A172 (cell line): ENCODE measurements at places on chromosomes 4 and X. TPM values are rescaled to one million over a fixed set of nuclear protein-coding genes. Genes with fewer than 3 reads are reported as not detected.

The PCYT1B gene
- not detected in 2 replicates for total RNA-seq

The KDR gene
- total RNA-seq: 0.05 and 0.22 TPM in 2 replicates

The ZAR1 gene
- total RNA-seq: not detected in 2 replicates

The TEX13B gene
- not detected in 2 replicates for total RNA-seq

The TNMD gene
- not detected in 2 replicates for total RNA-seq

The EPHA5 gene
- not detected in 2 replicates for total RNA-seq

- DNase-seq: no peak
Measured at GRCh38 chr4:2333916-2334644, 72.2 kb upstream of the MXD4 start.

DNA sequence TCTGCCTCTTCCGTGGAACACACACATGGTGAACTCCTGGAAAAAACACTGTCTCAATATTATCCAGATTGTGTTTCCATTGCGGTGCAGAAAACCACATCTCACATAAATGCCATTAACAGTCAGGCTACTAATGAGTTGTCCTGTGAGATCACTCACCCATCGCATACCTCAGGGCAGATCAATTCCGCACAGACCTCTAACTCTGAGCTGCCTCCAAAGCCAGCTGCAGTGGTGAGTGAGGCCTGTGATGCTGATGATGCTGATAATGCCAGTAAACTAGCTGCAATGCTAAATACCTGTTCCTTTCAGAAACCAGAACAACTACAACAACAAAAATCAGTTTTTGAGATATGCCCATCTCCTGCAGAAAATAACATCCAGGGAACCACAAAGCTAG, 87.9 kb downstream of the TET2 start:
- DNase-seq: no peak

GRCh38 chrX:136210243-136210642, 41.0 kb downstream of the MAP7D3 start:
- no peak for DNase-seq

- peak; percentile 64 for DNase-seq
Measured at GRCh38 chr4:115113506-115114106, at the start of gene NDST4. TSS of gene NDST4 (minus strand) at chr4:115113620. CDS start at chr4:115077036, 36,584 bp downstream.

DNA sequence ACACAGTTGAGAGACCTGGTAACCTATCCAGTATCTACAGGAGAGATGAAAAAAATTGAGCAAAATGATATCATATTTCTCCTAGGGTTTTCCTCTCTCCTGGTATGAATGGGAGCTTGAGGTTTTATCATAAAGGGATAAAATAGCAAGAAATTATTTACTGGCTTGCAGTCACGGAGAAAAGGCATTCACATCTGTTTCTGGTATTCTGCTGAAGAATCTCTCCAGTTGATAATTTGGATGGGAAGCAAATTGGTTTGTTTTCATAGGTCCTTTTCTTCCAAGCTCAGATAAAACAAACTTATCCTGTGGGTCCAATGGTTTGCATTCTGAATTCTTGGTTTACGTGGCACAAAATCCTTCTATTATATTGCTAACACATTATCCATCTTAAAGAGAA, 83.1 kb upstream of the GYPA start:
- DNase-seq: no peak

DNA sequence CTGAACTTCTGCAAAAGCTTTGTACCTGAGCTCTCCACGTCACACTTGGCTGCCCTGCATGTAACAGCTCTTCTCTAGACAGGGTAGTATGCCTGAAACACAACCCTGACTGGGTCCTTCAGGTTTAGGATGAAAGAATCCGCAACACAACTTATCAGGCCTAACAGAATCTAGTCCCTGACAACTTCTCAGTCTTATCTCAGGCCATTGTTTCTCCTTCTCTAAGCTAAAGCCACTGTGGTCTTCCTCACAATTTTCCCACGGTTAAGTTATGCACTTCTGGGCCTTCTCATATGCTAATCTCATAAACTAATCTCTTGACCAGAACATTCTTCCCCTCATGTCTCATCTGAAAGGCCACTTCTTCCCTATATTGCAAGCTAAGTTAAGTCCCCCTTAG, 10.8 kb upstream of the TMPRSS11B start:
- no peak for DNase-seq

DNA sequence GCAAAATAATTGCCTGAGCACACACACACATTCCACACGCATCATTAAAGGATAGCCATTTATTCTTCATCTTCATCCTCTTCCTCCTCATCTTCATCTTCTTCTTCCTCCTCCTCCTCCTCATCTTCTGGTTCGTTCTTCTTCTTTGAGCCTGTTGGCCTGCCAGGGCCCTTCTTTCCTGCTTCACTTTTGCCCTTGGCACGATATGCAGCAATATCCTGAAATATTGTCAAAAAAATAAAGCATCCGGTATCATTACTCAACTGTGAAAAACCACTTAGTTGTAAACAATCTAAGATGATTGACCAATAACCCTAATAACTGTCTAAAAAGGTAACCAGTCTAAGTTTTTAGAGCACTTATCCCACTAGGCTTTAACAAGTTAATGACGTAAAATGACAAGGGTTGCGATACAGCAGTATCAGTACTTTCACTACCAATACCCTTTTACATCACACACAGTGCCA, 2.1 kb downstream of the HMGB2 start:
- DNase-seq: no peak

DNA sequence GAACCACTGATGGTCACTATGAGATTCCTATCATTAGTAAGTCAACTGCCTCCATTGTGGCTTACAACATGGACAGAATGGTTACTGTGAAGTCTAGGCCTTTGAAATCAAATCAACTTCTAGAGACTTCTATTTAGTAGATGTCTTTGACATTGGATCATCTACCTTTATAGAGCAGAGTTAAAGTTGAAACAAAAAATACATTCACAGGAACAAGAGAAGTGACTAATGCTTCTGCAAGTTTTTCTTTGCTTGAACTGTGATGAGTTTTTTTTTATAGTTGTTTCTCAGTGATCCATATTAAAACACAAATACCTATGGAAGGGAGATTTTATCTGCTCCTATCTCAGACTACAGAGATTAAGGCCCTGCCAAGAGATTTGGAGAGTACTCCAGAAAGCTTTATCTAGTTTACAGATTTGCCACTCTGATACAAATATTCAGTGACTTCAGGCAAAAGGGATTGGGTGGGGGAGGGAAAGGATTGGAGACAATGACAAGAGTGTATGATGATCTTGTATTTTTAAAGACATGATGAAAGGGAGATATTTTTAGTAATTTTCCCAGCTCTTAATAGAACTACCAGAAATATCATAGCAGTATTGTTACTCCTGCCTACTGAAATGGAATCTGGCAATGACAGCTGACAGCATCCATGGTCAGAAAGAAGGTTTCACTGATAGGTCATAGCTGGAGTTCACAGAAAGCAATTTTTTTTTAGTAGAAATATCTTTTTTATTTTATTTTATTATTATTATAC, 16.0 kb upstream of the EPGN start:
- no peak for DNase-seq

GRCh38 chrX:120453985-120454384, 15.1 kb downstream of the LAMP2 start:
- DNase-seq: peak; percentile 38

DNA sequence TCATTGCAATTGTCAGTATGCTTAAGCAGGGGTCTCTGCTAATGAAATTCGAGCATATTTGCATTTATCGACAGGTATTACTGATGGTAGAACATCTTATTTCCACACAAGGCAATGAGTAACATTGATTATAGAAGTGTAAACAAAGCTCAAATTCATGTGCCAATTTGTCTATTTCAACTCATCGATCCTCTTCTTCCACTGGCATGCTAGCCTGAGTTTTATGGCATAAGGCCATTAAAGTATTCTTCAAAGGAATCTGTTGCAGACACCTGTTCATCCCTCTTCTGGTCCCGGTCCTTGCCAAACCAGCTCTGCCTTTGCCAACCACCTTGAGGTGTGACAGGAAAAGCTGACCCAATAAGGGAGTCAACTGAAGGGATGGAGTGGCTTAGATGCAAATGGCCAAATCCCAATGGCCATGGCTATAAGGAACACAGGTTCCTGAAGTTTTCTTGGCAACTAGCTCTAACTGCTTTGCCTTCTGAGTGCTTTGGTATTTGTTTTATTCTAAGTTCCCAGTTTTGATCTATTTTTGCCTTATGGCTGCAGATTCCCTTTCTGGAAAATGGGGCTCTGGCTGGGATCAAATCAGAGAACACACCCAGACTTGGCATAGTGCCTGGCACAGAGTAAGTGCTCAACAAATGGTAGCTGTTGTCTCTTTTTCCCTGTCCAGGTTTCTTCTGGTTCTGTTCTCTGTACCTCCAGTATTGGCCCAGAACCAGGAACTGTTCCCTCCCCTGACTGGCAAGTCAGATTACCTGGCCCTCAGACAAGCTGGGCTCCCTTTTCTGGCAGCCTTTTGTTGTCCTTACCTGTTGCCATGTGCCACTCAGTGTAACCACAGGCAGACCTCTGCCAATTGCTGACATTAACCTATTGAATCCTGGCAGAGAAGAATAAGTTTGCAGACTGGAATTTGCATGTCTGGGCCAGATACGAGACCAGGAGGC, 63.1 kb downstream of the RTL9 start:
- DNase-seq: no peak
